GM12878 (cell line): ENCODE measurements at places on chromosomes 11 and 22. TPM values are rescaled to one million over a fixed set of nuclear protein-coding genes. Genes with fewer than 3 reads are reported as not detected.

DNA sequence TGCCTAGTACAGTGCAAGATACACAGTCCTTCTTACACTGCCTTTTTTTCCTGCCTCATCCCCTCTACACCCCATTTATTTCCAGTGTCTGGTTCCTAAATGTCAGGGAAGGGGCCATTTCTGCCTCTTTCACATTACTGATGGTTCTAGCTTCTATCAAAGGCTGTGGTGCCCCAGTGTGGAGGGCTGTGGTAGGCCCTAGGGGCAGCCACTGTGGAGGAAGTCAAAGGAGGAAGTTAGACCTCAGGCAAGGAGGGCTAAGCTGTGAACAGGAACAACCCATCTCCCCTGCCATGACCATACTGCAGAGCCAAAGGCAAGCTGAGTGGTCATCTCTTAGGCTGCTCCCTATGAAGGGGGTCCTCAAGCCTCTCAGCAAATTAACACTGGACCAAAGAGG is 81.9 kb upstream of the CRTAM start:
- no peak for DNase-seq

DNA sequence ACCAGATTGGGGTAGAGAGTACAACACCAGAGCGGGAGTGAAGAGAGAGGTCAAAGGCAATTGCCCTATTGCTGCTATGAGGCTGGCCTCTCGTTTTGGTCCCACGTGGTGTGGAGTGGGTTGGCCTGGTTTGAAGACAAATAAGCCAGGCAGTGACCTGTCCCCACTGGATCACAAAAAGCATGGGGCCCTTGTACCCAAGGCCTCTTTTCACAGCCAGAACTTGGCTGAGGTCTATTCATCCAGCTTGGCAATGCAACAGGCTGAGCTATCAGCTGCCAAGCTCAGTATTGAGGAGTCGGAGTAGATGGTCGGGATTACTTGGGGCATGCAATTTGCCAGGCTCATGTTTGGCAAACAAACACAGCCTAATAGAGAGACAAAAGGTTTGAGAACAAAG is 19.2 kb upstream of the GALNT18 start:
- no peak for DNase-seq

DNA sequence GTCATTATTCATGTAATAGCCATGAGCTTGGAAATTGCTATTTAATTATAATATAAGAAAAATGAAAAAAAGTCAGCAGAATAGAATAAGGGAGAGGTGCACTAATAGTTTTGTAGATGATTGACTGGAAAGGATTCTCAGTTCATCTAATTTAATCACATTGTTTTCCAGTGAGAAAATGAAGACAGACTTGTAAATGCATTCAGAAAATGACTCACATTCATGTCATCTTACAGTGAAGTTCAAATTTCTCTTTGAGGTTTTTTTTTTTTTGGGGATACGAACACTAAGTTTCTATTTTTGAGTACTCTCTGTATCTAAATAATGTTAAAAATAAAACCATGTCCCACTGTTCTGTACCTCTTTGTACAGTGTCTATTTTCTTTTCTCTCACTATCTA is 18.5 kb upstream of the OR4A16 start:
- no peak for DNase-seq

DNA sequence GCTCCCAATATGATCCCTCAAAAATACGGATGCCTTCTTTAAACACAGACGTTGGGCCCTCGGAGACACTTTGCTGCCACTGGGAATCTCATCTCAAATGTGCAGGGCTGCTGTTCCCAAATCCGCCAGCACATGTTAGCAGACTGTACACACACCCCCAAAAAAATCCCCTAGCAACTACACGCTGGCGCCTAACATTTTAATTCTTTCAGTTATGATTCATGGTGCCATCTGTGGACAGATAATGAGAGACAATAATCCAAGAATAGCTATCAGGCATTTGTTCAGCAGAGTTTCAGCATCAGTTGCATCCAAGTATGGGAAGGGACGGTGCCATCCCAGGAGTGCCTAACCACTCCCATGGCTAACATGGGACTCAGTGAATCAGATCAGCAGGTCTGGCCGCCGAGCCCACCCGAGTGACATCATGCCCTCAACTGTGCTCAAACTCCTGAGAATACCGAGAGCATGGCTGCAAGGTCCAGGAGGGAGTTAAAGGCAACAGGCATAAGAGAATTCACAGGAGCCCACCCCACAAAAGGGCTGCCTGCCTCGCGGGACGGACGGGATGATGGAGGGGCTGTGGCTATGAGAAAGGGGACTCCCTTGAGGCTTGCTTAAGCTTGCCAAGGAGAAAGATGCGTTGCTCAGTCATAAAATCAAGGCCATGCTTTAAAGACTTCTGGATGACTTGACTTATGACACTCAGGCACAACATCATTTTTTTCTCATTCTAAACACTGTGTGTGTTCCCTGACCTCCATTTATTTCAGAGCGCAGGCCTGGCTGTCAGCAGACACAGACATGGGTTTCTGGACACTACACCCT is 337.0 kb downstream of the SHANK2 start:
- no peak for DNase-seq

Gene NECTIN1
- total RNA-seq: 7.5 and 8.7 TPM in 2 replicates

DNA sequence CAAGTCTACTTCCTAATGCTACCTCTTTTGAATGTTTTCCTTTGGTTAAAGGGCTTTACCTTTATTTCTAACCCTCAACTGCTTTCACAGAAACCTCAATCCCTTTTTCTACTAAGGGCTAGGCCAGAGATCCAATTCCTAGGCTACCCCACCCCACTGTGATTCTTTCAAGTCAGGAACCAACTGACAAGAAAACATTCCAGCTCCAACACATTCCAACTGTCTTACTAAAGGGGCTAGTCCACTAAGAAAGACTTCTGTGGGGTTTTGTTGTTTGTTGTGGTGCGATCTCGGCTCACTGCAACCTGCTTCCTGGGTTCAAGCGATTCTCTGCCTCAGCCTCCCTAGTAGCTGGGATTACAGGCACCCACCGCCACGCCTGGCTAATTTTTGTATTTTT is 151.3 kb downstream of the APOL5 start:
- no peak for DNase-seq

- no peak for DNase-seq
Measured at GRCh38 chr11:6586434-6587359, 16.7 kb downstream of the RRP8 start.

- DNase-seq: no peak
Measured at GRCh38 chr11:12854829-12855228, 154.3 kb upstream of the RASSF10 start.

DNA sequence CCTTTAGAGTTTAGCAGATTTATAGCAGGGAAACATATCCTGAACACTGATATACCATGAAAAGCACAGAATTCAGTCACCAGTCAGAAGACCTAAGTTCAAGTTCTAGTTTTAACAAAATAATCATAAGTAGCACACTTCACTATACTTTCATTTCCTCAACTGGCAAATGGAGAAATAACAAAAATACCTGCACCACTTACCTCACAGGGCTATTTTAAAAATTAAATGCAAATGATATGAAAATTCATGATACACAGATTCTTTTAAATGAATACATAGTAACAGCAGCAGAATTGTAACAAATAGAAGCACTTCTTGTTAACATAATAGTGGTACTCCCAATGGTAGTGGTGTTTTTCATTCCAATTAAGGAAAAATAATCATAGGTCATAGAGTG is 139.0 kb downstream of the FCHSD2 start:
- DNase-seq: peak; percentile 27

DNA sequence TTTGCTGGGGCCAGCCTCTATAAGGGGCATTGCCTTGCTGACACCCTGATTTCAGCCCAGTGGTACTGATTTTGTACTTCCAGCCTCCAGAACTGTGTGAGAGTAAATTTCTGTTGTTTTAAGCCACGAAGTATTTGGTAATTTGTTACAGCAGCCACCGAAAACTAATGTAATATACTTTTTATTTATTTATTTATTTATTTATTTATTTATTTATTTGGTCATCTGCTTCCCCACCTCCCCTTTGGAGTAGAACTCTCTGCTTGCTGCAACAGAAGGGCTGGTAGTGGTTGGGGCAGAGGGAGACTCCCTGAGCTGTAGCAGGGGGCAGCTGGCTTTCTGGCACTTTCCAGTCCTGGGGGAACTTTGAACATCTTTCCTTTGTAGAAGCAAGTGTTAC is 128.4 kb upstream of the RAG2 start:
- DNase-seq: no peak

- no peak for DNase-seq
Measured at GRCh38 chr11:79920480-79920879, 479.6 kb upstream of the TENM4 start.

DNA sequence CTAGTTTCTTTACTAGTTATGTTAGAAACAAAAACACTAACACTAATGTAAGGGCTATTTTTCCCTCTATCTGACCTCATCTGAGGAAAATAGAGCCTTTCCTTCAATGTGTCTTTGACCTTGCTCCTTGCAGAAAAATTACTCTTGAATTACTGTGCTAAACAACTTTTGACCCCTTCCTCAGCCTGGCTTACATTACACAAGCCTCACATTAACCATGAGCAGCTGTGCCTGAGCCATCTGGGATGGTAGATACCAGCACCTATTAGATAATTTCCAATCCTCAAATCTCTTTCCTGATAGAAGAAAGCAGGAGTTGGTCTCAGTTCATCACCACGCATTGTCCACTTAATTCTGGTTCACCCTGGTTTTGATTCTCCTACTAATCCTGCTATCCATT is 134.4 kb upstream of the NCAM1 start:
- DNase-seq: no peak

Gene E2F8
- total RNA-seq: 15.6 and 20.3 TPM in 2 replicates

GRCh38 chr11:65863889-65864705 is 3.9 kb downstream of the MUS81 start:
- DNase-seq: no peak
